ENCODE measurements at places on chromosomes 2 and 18. TPM values are rescaled to one million over a fixed set of nuclear protein-coding genes. Genes with fewer than 3 reads are reported as not detected.

GRCh38 chr2:14615121-14615520, 17.4 kb upstream of the LRATD1 start:
- no peak for DNase-seq

GRCh38 chr2:75256485-75256884, 57.2 kb upstream of the TACR1 start:
- DNase-seq = no peak

GRCh38 chr2:231960810-231961348, 634 bp upstream of the DIS3L2 start:
- DNase-seq = no peak

DNA sequence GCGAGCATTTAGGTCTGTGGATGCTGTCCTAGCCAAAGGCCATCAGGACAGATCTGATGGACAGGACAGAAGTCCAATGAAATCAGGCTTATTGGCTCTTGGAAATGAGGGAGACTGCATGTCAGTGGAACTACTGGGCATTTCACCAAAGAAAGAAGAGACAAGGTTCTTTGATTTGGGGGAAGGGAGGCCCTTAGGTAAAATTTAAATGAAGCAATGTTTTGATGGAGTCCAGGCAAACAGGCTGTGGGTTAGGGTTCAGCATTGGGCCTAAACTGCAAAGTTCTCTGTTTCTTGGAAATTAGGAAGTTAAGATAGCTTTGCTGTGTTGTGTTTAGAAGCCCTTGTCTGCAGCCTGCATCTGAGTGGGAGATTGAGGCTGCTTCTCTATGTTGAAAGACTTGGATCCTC, 31.6 kb upstream of the RNF149 start:
- DNase-seq = no peak

DNA sequence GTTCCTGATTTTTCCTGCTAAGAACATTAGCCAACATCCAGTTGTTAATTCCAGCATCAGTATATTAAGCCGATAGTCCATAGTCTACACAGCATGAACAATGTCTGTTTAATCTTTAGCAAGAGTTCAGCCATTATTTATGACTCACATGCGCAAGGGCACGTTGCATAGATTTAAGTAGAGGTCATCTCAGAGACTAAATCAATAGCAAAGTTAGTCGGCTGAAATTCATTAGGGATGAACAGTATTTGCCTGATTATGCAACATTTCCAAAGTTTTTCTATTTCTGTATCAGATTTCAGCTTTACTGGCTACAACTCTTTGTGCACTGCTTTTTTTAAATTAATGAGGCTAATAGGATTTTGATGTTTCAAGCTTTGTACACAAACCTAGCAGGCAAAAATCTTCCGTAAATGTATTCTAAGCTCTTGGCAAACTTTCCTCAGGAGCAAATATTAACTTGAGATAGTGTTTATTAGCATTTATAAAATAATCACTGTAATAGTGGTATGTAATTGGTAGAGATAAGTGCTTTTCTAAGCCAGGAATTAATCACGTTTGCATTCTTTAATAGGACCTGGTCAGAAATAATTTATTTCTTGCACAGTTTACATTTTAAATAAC, 578.7 kb upstream of the ID2 start:
- no peak for DNase-seq

CYS1 gene
- 0.05 TPM for total RNA-seq

CYBRD1 gene
- total RNA-seq = 28.4 TPM

FOXD4L1 gene
- not detected for total RNA-seq

SERPINB5 gene
- total RNA-seq = 35.3 TPM

SP140 gene
- 9.3 TPM for total RNA-seq

MAPK4 gene
- not detected for total RNA-seq

Measured in HT1080 (cell line).